Dermis microvascular lymphatic vessel endothelial cell (primary cell): ENCODE measurements at places on chromosomes 12 and 14.
A peak's percentile ranks its signal among the peaks of the same experiment; 100 is the strongest.

DNA sequence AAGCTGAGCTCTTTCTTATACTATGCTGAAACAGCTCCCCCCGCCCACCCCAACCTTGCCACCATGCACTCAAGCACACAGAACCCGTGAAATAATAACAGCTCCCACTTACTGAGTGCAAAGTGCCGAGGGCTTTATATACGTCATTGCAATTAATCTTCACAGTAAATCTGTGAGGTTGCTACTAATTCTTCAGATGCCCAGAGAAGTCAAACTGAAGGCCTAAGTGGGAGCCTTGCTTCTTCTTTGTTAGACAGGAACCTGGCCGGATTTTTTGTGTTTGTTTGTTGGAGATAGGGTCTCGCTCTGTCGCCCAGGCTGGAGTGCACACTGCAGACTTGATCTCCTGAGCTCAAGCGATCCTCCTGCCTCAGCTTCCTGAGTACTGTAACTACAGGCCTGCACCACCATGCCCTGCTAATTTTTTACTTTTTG, 34.0 kb downstream of the VCPKMT start:
- no peak for DNase-seq

DNA sequence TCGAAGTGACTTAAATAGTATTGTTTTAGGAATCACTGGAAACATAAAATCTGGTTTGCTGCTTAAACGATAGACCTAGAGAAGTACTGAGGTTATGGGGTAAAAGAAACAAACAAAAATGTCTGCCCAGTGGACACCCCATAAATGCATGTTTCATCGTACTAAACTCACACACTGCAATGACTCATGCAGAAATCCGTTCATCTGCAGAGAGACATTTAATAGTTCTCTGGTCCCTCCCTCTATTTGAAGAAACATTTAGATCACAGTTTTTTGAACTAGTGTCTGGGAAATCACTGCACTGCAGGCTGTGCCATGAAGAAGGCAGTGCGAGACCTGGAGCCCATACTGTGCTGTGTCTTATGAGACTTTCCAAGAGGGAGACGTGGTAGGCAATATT, 25.5 kb downstream of the SLC17A8 start:
- DNase-seq: no peak

GRCh38 chr12:28975564-28976340, 173.3 kb upstream of the FAR2 start:
- no peak for DNase-seq

GRCh38 chr14:81435391-81436295, 35.5 kb upstream of the STON2 start:
- peak; percentile 47 for DNase-seq
